Activated T-cell treated with anti-CD3 and anti-CD28 coated beads, Interleukin-2, amount 50 U/mL, for 48 hours (primary cell): ENCODE measurements at places on chromosomes 12 and 14.

- no peak for DNase-seq
Observed at GRCh38 chr12:26212988-26213387, 17.6 kb downstream of the SSPN start.

DNA sequence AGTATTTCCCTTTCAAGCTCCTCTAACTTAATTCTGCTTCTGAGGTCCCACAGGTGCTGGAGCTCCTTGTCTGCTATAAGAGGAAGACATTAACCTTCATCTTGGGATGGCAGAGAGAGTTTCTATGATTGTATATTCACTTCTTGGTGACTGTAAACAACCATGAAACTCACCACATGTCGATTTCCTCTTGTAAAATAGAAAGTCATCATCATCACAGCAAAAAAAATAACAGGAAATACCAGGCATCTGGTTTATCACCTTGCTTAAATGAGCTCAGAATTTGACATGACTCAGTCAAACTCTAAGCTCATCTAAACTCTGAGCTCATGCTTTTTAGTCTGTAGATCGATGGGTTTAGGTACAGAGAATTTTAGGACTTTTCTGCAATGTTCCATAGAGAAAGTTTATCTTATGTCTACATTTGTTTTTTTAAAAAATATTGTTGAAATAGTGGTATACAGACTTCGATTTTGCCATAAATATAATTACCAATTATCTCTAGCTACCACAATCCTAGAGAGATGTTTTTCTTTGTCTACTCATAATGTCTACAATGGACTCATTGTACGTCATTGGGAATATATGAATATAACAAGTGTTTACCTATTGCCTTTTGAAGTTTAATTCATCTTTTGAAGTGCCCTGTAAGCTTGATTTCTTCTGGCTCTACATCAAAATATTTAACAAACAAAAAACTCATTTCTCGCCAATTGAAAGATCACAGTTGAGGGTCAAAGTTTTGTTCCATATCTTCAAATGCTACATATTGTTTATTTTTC is 58.4 kb downstream of the IGF1 start:
- no peak for DNase-seq

DNA sequence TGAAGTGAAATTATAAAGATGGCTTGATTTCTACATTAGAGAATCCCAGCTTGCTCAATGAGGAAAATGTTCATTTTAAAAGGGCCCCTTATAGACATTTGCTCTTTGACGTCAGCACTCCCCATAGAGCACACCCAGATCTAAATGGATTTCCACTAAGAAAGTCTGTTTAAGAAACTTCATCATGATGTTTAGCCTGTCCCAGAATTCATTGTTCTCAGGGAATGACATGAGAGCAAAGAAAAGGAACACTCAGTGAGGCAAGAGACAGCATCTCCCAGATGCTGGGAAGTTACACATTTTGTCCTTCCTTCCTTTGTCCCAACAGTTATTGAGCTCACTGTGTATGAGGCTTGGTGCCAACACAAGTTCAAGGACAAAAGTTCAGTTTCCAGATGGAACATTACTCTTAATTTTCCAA is 4.9 kb downstream of the PHLDA1 start:
- DNase-seq: no peak

GRCh38 chr12:104748790-104749189 is 209.3 kb downstream of the SLC41A2 start:
- DNase-seq: no peak

DNA sequence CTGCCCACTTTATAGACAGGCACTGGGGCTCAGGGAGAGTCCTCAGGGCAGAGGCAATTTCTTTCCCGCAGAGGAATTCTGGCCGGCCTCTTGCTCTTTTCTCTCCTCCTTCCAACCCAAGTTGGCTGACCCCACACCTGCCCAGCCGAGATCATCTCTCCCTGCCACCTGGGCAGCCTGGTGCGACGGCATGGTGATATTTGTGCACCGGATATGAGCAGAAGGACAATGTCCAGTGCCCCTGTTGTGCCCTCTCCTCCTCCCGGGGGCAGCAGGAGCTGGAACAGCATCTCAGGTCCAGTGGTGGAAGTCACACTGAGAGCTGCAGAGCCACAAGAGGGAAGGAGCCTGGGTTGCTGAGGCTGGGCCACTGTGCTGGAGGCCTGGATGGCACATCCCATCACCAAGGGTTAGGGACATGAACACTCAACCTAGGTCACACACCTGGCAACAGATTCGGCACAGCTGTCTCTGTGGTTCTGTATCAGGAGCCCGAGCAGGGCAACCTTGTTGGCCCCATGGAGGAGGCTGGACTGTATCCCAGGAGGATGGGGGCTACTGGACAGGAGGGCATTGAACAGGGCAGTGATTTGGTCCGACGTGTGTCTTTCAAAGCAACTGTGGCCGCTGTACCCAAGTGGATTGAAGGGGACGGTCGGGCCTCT is 57.7 kb upstream of the DIO3 start:
- DNase-seq: no peak

DNA sequence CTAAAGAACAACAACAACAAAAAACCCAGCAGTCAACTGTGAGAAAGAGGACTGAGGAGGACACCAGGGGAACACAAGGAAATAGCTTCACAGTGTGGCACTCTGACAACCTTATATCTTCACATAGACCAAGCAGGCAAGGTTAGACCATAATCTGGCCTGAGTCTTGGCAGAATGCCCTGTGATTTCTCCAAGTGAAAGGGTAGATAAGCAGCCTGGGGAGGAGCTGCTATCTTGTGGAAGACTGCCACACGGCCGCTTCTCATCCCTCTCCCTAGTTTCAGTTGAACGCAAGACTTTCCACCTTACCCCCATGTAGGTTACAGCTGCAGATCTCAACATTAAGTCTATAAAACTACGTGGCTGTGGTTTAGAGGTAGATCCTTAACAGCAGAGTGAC is 3.7 kb downstream of the SLC25A21 start:
- no peak for DNase-seq

DNA sequence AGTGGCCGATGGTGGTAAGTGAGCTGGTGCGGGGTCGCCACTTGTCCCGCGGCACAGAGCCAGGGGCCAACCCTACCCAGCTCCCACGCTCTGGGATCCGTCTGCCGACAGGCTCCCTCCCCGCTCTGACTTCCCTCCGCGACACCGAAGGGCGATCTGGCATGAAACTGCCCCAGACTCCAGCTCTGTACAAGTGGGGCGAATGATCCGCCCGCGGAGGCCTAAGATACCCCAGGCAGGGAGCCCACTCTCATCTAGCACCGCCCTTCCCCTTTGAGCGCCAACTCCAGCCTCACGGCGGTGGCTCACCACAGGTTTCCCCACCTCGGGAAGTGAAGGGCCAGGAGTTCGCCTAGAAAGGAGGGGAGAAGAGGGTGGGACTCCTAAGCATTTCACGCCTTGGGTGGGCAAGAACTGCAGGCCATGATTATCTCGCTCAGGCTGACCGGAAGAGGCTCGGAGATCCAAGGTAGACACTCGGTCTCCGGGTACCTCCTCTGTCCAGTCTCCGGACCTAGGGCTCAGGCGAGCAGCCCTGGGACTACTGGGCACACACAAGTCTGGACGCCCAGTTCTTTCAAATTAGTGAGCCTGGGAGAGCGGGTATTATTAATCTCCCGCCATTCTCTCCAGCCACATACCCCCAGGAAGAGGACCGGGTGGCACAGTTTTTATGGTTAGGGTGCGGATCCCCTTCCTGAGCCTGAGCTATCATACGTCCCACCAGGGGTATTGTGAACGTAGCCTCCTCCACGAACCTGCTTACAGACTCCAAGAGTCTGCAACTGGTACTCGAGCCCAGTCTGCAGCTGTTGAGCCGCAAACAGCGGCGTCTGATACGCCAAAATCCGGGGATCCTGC is 849 bp downstream of the WNT1 start:
- DNase-seq: peak; percentile 45

DNA sequence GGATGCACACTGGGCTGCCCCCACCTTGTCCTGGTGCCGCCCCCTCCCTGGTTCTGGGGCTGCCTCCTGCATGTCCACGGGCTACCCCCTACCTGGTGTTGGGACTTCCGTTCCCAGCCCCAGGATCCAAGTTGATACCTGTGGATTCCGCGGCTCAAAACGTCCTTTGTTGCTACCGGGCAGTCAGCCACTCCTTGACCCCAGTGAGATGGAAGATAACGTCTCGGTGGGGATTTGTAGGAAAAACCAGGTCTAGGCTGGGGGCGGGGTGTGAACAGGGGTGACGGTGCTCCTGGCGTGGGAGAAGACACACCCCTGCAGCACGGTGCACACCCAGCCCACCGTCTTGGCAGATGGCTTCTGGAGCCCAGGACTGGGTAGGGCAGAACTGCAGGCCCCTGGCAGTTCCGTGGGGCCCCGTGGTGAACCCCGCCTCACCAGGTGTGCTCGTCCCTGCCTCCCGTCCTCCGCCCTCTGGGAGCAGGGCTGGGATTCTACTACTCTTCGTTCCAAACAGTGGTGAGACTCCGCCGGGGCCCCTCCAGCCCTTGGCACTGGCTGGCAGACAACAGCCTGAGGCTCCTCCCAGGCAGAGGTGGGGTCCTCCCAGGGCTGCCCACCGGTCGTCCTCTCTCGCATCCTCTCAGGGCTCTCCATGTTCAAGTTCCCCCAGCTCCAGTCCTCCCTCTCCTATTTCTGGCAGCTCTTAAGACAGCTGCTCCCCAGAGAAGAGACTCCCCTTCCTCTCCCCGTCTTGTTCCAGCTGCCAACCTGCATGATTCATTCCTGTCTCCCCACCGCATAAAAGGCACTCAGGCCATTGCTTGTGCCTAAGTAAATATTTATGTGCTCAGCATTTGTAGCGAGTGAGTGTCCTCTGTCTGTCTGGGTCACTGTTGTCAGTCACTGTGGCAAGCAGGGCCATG is 75.5 kb downstream of the FBXL14 start:
- peak; percentile 14 for DNase-seq

DNA sequence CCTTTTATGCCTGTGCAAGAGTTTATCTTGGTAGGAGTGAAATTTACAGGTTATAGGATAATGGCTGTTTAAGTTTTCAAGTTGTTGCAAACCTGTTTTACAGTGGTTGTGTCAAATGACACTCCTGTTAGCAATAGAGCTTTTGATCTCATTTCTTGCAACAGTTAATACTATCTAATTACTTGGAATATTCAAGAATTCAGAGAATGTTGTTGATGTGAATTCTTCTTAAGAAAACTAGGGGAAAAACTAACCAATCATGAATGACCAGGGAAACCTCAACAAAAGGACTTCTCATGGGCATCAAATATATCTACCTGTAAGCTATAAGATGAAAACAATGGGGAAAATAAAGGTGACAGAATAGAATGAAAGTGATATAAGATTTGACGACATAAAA is 85.0 kb downstream of the IPO8 start:
- DNase-seq: no peak

DNA sequence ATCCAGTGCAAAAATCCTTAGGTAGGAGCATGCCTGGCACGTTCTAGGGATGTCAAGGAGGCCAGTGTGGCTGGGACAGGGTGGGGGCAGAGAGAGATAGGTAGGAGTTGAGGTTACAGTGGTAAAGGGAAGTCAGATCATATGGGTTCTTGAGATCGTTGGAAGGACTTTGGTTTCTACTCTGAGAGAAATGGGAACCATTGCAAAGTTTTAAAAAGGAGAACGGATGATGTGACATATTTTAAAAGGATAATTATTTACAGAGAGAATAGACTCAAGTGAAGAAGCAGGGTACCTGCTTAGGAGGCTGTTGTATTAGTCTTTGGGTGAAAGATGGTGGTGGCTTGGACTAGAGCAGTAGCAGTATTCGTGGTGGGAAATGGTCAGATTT is 47.6 kb upstream of the ATP2B1 start:
- no peak for DNase-seq

- DNase-seq: no peak
Observed at GRCh38 chr14:68473069-68473468, 319.8 kb downstream of the ZFP36L1 start.

DNA sequence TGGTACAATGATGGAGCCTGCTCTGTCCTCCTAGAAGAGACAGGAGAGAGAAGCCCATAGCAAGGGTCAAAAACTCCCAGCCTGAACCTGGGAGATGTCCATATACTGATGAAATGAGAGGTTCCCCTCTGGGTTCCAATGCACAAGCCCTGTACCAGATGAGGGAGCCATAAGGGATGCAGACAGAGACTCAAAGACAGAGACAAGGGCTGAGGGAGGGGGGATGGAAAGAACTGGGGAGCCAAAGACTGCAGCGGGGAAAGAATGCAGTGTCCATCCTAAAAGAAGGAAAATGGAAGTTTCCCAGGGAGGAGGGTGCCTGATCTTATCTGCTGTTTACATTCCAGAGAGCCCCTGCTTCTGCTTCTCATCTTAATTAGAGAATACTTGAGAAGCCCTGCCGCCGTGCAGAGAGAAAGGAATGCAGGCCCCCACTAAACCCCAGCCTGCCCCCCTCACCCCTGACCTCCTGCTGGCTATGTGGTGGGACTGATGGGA is 27.7 kb downstream of the KRT18 start:
- DNase-seq: no peak

GRCh38 chr12:39905152-39905551 is 200.7 kb downstream of the SLC2A13 start:
- no peak for DNase-seq

DNA sequence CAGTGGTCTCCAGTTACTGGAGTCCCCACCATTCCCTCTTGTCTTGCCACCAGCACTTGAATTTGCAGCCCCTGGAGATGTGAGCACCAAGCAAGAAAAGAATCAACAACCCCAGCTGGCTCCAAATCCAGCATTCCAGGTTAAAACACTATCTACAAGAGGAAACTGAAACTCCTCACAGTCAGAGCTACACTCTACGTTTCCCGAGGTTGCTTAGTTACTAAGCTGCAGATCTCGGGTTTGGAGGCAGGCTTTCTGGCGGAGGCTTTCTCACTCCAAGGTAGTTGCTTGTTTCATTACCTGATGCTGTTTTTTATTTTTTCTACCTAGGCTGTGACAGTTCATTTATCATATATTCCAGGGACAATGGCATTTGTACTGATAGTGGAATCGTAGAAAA is 248.1 kb downstream of the GLT1D1 start:
- DNase-seq: no peak

GRCh38 chr12:52691076-52691840 is 11.1 kb upstream of the KRT1 start:
- DNase-seq: peak; percentile 62

DNA sequence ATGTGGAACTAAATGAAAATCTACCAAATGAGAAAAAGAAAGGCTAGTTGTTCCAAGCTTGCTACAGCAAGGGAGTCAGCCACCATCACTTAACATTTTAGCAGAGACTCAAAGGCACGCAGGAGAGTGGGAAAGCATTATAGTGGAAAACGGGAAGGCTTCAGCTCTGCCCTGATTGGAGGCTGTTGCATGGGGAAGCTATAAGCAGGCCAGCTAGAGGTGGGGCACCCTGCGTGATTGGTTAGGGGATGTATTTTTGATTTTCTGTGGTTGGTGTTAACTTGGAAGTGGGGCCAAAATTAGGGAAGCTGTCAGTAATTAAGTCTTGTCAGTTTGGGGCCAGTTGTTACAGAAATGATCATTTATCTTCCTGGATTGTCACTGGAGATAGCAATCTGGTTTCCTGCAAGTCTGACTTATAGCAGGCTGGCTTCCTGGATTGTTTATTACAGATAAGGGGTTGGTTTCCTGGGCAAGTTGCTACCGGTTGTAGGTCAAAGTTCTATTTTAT is 93.9 kb downstream of the FAR2 start:
- DNase-seq: no peak

DNA sequence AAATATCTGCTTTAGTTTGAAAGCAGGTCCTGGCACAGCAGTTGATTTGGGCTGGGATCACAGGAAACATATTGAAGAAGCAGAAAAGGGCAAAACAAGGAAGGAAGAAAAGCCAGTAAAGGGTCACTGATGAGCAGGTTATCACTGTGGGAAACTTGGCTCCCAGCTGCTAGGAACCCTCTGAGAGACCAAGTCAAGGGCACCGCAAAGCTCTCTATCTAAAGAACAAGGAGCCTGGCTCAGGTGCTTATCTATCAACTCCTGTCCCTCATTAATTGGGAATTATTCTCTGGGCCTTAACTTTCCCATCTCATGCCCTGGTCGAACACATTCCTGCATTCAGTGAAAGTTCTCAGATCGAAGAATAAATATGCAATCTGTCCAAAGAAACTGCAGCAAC is 450.9 kb upstream of the RPL10L start:
- no peak for DNase-seq
